Testis (tissue), 5 donors: ENCODE measurements at places on chromosomes 5 and 9. TPM values are rescaled to one million over a fixed set of nuclear protein-coding genes. Genes with fewer than 3 reads are reported as not detected.
A peak's percentile ranks its signal among the peaks of the same experiment; 100 is the strongest.

The CDC20B gene
- total RNA-seq: 4.8 TPM

DNA sequence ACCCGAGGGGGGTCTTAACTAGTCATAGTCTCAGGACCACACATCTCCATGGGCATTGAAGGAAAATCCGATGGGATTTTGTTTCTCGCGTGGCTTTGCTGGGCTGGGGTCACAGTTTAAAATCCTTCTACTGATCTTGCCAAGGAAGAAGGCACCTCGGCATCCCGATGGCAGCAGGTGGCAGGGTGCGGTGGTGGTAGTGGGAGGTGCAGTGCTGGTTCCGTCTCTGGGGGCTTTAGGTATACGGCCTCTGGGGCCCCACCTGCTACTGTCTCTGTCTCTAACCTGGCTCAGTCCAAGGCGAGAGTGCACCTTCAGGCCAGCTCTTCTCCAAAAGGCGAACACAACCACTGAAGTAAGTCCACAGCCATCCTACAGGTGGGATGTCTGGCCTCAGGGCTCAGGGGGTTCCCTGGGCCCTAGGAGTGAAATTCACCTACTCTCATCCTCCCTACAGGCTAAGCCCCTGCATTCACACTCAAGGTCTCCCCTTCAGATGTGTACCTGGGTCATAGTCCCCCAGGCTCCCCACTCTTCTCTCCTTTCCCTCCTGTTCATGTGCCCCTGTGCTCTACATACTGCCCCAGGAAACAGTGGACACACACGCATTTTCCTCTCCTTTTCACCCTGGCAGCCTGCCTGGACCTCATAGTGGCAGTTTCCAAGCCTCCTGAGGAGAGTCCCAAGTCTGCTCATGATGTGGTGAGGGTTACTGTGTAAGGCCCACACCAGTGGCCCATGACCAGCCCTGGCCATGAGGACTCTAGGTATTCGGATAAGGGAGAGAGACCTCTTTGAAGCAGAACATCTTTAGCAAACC, 736 bp upstream of the FCN2 start:
- no peak for DNase-seq

The AQP7 gene
- 19.1 TPM for total RNA-seq

GRCh38 chr9:131597246-131597645, 51.9 kb downstream of the PRRT1B start:
- DNase-seq: no peak

GRCh38 chr5:2399096-2399495, 352.4 kb downstream of the IRX2 start:
- no peak for DNase-seq

The HAND1 gene
- total RNA-seq: not detected

DNA sequence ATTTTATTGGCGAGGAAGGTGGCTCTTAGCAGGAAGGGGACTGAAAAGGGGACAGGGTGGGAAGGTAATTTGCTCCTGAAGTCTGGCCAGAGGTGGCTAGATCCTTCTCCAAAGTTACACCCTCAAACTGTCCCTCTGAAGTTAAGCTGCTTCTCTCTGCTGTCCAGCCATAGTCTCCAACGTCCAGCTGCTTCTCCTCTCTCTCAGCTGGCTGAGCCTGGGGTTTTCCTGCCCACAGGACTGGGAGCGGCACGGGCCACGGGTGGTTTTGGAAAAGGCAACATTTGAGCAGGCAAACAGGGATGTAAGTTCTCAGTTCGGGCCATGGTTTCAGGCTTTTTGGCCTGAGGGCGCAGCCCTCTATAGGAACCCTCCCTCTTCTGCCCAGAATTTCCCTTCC, 128.3 kb downstream of the YIPF5 start:
- DNase-seq: no peak

GRCh38 chr5:94254214-94254613, 364.2 kb downstream of the KIAA0825 start:
- no peak for DNase-seq

The QRFP gene
- total RNA-seq: 0.24 TPM

- DNase-seq: peak; percentile 30
These were observed 38.9 kb downstream of the SERINC5 start for GRCh38 chr5:80216753-80217596.

- no peak for DNase-seq
These were observed 260.5 kb upstream of the MVB12B start for GRCh38 chr9:126066131-126066530.

The FBP1 gene
- total RNA-seq: 4.1 TPM

The FCN2 gene
- not detected for total RNA-seq

DNA sequence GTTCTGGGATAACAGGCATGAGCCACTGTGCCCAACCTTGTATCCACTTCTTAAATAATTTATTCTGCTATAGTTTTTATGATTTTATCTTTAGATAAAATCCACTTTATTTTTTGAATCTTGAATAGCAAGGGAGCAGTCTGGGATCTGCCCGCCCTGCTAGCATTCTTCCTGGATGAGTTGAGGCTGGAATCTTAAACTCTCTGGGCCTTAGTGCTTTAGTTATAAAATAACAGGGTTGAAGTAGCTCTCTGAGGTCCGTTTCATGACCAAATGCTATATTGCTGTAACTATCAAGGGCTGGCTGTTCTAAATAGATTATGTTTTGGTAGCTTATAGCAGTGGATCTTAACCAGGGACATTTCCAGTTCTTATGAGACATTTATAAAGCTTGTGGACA, 20.8 kb downstream of the ACER2 start:
- no peak for DNase-seq

The DAPK1 gene
- total RNA-seq: 74.6 TPM
